CD4-positive, alpha-beta T cell treated with Interleukin-4 for 1 hour (primary cell): ENCODE measurements at places on chromosomes 4 and X.

DNA sequence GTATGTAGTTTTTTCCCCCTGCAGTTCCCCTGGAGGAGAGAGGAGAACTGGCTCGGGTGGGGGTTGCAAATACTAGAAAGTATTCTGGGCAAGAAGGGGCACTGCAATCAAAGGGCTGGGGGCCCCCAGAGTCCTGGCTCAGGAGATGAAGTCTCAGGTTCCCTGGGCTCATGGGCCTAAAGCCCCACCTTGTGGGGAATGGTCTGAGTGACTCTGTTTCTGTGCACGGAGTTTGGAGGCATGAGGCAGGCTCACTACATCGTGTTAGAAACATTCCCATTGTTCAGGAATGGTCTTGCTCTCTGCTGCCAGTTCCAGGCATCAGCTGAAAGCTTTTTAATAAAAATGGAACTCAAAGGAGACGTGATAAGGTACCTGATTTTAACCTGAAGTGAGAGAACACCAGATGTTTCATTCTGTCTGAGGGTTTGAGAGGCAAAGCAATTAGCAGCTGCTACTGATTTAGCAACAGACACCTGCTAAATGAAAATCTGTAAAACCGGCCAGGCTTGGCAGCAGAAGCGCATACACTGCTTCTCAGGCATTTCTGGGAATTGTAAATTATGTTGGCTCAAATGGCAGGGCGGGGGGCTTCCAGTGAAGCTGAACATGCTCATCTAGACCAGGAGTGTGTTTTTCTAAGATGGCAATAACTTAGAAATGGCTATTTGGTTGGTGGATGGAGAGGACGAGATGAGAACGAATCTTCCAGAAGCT is 122.7 kb downstream of the TMEM164 start:
- no peak for DNase-seq

DNA sequence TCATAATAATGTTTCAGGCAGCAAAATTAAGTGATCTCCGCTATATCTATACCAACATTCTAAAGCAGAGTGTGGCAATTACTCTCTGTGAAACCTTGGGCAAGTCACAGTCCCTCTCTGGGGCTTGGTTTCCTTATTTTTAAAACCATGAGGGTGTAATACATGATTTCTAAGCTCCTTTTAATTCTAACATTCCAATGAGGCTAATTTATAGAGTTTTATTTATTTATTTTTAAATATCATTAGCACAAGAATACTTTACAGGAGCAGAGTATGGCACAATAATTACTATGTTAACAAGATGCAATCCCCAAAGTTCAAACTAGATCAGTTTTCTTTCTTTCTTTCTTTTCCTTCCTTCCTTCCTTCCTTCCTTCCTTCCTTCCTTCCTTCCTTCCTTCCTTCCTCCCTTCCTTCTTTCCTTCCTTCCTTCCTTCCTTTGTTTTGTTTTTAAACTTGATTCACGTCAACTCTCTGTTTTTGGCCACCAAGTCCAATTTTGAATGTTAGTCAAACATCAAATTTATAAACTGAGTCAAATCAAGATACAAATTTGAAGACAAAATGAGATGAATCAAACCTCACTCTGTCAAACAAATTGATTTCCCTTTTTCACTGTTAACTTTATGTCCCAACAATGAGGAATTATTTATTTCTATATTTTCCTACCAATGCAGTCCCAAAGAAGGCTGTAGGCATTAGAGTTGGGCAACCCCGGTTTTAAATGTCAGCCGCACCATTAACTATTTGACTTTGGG is 50.2 kb upstream of the GPR174 start:
- DNase-seq: no peak

- no peak for DNase-seq
Observed at GRCh38 chrX:16120431-16120830, 2.9 kb upstream of the GRPR start.

GRCh38 chr4:8919651-8920288 is 48.1 kb upstream of the HMX1 start:
- DNase-seq: no peak

DNA sequence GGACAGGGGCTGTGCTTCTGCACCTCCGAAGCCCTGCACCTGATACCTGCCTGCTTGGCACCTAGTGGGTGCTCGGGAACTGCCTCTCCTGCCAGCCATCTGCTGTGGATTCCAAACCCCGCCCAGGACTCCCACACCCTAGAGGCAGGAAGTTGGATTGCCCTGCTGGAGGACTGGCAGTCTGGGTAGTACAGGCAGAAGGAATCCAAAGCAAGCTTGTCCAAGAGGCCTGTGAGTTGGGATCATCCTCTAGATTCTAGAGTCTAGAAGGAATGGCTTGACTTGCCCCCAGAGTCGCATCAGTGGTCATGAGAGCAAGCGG is 64.6 kb upstream of the MTM1 start:
- DNase-seq: no peak

DNA sequence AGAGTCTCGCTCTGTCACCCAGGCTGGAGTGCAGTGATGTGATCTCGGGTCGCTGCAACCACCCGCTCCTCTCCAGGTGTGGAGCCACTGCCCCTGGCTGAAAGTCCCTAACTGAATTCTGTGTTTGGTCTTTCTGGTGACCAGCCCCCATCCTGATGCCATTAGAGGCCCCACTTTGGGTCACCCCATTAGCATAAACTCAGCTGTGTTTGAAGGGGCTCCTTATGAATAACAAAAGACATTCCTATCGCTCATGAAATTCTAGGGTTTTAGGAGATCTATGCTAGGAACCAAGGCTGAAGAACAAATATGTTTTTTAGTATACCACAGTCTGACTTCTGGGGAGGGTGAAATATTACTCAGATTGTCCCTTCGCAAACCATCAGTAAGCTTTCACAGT is 652.9 kb downstream of the ADGRL3 start:
- no peak for DNase-seq

- peak; percentile 70 for DNase-seq
Observed at GRCh38 chrX:148380650-148381561, 119.5 kb upstream of the AFF2 start.

DNA sequence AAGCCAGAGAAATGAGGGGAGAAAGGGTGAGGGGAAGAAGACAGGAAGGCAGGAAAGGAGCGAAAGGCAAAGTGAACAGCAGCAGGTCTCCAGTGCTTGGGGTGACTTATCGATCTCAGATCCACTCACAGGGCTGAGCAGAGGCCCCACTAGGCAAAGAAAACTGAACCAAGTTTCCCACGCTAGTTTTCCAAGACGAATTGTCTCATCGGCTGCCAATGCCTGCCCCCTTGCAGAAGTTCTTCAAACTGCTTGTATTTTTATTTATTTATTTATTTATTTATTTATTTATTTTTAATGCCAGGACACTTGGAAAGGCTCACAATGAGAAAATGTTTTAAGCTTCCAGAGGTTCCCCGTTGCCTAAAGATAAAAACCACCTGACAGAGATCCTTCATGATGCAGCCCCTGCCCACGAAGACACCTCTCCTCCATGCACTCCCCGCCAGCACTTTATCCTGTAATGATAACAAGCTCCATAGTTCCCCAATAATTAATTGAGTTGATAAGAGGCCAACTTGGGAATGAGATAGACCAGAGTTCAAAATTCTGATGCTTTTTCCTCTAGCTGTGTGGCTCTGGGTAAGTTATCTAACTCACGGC is 43.2 kb downstream of the QDPR start:
- DNase-seq: no peak

- DNase-seq: no peak
Observed at GRCh38 chrX:154121207-154121606, 22.8 kb upstream of the OPN1LW start.

DNA sequence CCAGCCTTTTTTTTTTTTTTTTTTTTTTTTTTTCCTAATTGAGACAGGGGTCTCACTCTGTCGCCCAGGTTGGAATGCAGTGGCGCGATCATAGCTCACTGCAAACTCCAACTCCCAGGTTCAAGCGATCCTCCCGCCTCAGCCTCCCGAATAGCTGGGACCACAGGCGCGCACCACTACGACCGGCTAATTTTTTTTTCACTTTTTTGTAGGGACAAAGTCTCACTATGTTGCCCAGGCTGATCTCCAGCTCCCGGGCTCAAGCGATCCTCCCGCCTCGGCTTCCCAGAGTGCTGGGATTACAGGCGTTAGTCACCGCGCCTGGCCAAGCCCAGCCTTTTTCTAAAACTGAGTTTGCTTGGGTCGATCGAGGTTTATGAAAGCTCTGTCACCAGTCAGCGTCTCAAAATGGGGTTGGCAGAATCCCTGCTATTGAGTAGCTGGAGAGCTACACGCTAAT is 1.3 kb upstream of the OTUD5 start:
- no peak for DNase-seq

DNA sequence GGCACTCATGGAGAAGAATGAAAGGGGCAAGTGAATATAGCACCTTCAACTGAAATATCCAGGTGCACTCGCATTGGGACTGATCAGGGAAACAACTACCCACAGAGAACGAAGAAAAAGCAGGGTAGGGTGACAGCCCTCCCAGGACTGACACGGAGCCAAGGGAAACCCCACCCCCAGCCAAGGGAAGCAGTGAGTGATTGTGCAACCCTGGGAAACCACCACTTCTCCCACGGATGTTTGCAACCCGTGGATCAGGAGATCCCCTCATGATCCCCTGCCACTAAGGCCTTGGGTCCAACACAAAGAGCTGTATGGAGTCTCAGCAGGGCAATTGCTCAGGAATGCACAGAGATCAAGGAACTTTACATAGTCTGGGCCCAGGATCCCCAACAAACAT is 158.5 kb upstream of the HCCS start:
- DNase-seq: no peak

- no peak for DNase-seq
Observed at GRCh38 chr4:181957088-181957487, 286.1 kb upstream of the TENM3 start.

DNA sequence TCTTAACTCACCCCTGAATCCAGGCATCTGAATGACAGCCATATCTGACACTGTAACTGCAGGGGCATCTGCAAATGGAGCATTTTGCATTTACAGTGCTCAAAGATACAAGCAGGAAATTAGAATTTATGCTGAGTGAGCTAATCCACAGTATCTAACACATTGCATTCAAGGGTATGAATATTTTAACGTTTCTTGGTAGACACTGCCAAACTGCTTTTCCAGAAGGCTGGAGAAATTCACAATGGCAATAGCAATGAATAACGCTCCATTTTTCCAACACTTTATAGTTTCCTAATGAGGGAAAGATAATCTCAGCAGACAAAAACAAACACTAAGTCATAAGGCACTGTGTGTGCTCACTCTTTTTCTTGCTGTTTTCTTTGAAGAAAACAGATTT is 30.9 kb downstream of the AADAT start:
- no peak for DNase-seq

- DNase-seq: no peak
Observed at GRCh38 chrX:78658845-78659744, at the start of gene RTL3. Gene RTL3, minus strand, starts transcription at chrX:78659328. Its CDS starts 908 bp downstream, at chrX:78658420.

- no peak for DNase-seq
Observed at GRCh38 chrX:81959964-81960363, 758.1 kb downstream of the SH3BGRL start.

DNA sequence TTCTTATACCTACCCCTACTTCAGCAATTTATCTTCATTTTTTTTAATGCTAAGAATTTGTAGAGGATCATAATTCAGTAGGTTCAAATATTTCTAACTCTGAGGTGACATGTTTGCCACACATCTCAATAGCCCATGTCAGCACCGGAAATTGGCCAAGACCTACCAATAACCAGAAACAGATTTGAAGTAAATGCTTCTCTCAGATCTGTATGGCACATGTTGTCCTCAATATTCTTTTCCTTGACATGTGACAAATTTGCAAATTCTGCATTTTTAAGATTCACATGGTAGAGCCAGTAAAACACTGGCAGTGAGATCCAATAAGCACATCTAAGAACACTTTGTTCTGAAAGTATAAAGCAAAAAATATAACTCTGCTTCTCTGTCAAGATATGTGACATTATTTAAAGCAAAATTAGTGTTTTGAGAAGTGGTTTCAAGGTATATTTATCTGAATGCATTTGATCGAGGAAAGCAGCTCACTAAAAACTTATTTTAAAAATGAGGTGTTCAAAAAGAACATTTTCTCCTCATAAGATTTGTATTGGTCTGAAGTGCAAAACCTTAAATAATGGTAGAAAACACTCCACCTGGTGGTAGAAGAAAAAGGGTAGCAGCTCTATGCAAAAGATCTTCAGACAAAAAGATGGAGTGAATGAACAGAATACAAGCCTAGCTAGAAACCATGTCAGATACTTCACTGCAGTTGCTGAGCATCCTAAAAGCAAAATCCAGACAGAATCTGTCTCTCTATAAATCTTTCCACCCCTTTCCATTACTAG is 513.8 kb upstream of the FAM241A start:
- DNase-seq: no peak

GRCh38 chr4:117385526-117385925 is 300.1 kb upstream of the TRAM1L1 start:
- DNase-seq: no peak

DNA sequence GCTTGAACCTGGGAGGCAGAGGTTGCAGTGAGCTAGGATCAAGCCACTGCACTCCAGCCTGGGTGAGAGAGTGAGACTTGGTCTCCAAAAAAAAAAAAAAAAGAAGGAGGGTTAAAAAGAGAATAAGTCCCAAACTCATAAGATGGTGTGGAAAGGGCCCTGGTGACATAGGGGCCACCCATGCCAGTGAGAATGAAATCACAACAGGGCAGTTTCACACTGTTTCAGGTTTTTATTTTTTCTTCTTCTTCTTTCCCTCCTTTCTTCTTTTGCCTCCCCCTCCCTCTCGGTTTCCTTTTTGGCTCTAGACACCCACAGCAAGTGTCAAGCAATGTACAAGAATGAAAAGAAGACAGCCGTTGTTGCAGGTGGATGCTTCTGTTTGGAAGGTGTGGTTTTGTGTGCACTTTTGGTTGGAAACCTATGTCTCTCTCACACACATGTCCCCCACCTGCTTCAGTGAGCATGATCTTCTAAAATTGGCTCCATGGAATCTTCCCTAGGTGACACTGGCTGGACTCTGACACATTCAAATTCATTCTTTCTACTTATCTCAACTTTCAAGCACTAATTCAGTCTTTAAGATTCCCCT is 14.4 kb upstream of the TLR8 start:
- DNase-seq: no peak

DNA sequence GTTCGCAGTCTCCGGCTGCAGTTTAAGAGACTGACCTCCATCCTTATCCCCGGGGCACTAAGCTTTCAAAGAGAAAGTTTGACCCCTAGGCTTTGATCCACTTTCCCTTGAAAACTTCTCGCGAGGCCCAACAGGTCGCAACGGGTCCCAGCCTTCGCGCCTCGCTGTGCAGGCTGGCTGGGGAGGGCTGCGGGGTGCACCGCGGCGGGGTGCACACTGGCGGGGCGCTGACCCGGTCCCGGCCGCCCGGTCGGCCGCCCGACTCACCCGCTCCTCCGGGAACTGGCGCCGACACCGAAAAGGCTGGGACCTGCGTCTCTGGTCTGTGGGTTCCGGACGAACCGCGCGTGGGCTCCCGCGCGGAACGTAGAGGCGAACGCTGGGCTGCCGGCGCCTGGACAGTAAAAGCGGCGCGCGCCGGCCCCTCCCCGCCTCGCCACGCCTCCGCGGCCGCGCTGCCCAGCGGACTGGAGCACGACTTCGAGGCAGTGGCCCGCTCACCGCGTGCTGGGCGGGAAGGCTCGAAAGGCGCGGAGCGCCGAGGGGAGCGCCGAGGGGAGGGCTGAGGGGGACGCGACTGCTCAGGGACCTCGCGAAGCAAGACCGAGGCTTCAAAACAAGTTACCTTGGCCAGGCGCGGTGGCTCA is at the start of gene TAF7L:
TSS of gene TAF7L (minus strand) at position 378 of the 647 bp plus-strand sequence. CDS start 3,791 bp downstream, outside the sequence.
- DNase-seq: no peak

- DNase-seq: no peak
Observed at GRCh38 chr4:112894951-112895350, 154.5 kb upstream of the ANK2 start.
